ENCODE measurements at places on chromosomes 4 and X.

- no peak for DNase-seq
Observed at GRCh38 chr4:13396161-13396560, 88.0 kb downstream of the RAB28 start.

- DNase-seq = no peak
Observed at GRCh38 chr4:138702190-138702824, 313.3 kb upstream of the NOCT start.

GRCh38 chrX:22424919-22425318 lies 152.2 kb downstream of the CBLL2 start:
- DNase-seq = no peak

DNA sequence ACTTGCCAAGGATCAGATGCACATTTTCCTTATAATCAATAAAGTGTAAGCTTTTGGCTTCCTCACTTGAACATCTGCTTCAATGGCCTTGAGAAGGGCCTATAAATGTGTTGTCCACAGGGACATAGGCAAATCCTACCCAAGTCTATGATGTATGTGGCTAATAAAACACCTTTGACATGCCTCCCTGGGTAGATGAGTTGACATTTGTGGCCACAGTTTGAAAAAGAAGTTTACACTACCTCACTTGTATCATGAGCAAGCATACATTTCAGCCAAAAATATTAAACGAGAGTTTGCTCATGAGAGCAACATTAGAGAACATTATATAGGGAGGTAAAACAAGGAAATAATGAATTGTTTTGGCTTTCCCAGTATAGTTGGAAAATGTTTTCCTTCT lies 1067.7 kb downstream of the C4orf33 start:
- DNase-seq = no peak

All from CMK (cell line).